Mesenchymal stem cell (in vitro differentiated cells and primary cell): ENCODE measurements at places on chromosomes 6 and 20.

GRCh38 chr20:41701588-41702348 lies 83.6 kb upstream of the CHD6 start:
- DNase-seq: no peak

DNA sequence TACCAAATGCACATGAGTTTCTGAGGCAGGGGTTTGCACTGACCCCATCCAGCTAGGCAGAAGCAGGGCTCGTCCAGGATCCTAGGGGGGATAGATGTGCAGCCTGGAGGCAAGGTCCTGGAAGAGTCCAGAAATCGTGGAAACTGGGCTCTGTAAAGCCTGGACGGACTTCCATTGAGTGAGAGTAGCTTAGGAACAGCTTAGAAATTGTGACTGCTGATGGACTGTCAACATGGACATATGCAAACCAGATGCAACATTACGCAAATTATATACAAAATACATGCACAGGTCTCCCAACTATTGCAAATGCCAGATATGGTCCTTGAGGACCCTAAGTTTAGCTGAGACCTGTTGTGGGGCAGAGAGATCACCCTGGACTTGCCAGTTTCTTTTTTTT lies 4.8 kb upstream of the EMILIN3 start:
- DNase-seq: peak; percentile 27

- DNase-seq: no peak
Observed at GRCh38 chr6:88174906-88175305, 8.8 kb upstream of the CNR1 start.

DNA sequence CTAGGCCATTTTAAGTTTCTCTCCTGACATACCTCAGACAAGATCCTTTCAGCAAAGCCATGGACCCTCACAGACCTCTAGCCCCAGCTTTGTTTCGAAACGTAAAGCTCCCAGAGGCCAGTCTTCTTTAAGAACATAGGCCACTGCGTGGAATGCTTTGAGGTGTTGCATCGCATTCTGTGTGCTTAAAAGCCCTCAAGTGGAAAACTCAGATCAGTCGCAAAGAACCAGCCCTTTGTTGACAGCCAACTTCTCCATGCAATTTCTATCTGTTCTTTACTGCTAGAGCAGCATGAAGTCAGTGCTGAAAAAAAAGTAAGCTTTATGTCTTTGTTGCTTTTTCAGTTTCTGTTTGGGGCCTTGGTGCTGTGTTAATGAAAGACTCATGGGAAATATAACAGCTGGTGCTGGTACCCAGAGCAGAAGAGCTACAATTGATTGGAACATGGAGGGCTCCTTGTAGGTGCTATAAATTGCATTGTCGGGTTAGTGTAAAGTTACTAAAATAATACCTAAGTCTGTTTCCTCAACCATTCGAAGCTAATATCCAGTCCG lies 142.6 kb downstream of the MAP3K7 start:
- DNase-seq: no peak

DNA sequence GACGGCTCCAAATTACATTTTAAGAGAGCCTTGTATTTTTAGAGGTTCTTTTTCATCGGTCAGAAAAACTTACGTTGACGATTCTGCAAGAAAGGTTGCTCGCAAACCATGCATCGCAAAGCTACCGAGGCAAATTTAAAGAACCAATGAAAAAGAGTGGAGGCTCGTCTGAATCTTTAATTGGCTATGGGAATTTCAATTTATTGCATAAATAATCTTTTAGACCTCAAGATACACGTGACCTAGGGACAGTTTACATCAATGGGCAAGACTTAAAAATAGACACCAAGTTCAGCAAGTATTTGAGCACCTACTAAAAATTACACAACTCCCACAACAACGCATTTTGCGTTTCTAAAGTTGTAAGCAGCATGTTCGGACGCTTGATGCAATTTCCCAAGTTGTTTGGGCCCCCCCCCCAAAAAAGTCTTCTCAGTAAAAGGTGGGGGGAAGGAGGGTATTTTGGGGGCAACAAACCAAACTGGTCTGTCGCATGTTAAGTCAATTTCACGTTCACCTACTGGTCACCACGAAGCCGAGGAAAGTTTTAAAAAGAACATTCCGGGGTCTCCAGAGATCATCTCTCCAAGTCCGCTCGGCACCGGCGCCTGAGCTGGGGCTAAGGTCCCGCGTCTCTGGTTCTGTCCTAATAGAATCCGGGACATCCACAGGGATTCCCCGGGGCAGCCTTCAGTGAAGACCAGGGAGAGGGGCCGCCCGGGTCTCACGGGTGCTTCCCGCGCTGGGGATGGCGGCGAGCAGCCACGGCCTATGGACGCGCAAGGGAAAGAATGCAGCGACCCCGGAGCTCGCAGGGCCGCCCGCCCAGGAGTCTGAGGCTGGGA lies 851 bp downstream of the SNX5 start:
- peak; percentile 72 for DNase-seq

GRCh38 chr6:65448866-65449265 lies 258.2 kb downstream of the EYS start:
- DNase-seq: no peak

DNA sequence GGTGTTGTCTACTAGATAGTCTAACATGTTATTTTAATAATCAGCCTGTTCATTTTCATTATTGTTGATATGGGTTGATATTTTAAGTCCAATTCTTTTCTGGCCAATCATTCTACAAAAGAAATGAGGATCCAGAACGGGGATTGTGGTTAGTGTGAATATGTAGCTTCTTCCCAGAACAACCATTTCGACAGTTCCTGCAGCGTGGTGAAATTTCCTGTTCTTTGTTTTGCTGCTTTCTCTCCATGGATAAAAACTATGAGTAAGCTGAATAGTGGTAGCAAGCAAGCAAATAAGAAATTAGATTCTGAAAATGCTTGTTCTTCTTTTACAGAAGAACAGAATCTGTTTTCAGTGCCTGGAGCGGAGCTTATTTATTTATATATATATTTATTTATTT lies 65.5 kb upstream of the F13A1 start:
- no peak for DNase-seq

DNA sequence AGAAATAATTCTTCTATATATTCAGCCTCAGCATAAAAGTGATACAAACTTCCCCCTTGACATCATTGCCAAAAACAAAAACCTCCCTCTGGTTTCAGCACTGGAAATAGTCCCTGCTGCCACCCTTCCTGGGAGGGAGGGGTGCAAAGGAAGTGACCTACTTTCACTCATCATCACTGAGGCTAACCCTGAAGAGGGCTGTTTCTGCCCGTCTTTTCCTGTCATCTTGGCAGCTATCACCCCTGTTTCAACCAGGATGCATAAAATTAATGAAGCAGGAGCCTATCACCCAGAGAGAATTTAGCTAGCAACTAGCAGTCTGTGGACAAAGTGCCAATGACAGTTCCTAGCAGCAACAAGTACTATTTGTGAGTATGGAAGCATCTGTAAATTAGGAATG lies 397.8 kb downstream of the LAMA2 start:
- DNase-seq: no peak

- DNase-seq: no peak
Observed at GRCh38 chr20:59604741-59605600, 631 bp downstream of the PHACTR3 start.

DNA sequence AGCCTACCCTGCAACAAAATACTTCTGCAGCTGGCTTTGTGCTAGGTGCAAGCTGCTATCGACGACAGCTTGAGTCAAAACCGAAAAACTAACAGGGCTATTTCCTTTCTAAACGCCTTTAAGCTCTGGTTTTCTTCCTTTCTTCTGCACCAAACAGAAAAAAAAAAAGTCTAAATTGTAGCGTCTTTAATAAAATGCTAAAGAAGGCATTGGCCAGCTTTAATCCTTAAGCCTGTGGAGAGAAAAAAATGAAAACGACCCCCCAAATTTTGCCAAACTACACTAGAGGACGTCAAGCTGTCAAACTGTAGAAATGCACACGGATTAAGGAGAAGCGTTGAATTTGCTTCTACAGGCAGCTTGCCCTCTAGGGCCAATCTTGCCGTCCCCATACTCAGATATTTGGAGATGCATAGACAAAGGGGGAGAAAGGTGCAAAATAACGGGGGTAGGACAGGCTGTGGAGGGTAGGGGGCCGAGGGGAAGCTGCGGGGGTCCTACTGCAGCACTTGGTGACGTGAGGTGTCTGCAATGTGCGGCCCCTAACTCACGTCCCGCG lies 1.4 kb upstream of the NRN1 start:
- no peak for DNase-seq

- no peak for DNase-seq
Observed at GRCh38 chr6:37473364-37474095, 26.2 kb downstream of the CCDC167 start.
